ENCODE measurements at places on chromosomes 11 and 22.

GRCh38 chr11:85854212-85854556 lies 999 bp upstream of the CCDC83 start:
- no peak for DNase-seq

DNA sequence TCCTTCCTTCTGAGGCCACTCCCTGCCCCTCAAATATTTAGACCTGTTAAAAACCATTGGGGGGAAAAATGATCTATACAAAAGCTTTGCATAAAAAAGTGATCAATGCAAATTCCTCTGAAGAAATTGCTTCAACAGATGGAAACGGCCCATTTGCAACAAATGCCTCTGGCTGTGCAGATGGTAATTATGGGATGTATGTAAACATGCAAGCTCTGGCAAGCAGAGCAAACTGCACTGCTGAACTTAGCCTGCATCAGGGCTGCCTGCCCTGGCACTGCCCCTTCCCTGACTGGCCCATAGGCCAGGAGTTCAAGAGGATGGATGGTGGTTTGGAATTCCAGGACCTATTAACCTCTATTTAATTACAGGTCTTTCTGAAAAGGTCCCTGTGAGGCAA lies 388.7 kb downstream of the MIAT start:
- DNase-seq: no peak

DNA sequence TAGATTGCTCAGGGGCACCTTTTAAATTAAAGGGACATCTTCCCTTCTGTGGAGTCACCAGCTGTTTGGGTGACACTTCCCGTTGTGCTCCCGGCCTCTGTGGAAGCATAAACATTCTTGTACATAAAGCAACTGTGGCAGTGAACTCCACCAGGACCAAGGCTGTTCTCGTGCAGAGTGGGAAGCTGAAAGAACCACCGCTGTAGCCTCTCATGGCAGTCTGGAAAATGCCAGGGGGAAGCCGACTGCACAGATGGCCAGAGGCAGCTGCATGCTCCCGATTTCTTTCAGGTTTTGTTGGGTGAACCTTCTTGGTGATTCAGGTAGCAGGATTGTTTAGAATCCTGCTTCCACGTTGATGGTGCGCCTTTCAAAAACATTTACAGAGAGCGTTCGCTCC lies 10.3 kb downstream of the UBASH3B start:
- DNase-seq: no peak

- no peak for DNase-seq
Observed at GRCh38 chr11:2942447-2942846, 13.2 kb upstream of the PHLDA2 start.

GRCh38 chr22:27596133-27596870 lies 205.3 kb downstream of the MN1 start:
- no peak for DNase-seq

DNA sequence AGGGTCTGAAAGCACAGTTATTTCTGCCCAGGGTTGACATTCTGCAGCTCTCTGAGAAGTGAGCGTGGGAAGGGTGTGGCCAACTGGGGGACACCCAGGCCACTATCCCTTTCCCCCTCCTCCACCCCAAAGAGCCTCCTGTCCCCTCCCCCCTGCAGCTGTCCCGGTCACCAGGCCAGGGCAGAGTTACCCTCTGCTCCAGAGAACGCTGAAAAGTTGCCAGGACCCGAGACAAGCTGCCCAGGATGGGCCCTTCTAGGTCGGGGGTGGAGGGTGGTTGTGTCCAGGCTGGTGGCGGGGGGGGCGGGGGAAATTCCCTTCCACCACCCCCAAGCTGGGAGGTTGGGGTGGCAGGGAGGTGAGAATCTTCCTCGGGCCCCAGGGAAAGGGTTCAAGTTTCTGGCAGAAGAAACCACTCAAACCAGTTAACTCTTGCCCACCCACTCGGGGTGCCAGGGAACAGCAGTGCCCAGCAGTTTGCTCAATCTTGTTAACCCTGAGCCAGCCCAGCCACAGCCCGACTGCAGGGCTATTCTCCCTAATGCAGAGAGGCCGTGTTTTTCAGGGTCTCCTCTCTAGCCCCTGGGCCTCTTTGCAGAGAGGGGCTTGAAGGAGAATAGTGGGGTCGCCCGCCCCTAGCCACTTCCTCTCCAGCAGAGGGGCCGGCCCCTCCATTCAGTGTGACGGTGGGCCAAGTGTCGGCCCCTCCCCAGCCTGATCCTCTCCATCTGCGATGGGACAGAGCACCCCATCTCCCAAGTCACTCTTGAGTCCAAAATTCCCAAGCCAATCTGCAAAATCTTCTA lies 697 bp downstream of the LGALS1 start:
- DNase-seq: no peak

DNA sequence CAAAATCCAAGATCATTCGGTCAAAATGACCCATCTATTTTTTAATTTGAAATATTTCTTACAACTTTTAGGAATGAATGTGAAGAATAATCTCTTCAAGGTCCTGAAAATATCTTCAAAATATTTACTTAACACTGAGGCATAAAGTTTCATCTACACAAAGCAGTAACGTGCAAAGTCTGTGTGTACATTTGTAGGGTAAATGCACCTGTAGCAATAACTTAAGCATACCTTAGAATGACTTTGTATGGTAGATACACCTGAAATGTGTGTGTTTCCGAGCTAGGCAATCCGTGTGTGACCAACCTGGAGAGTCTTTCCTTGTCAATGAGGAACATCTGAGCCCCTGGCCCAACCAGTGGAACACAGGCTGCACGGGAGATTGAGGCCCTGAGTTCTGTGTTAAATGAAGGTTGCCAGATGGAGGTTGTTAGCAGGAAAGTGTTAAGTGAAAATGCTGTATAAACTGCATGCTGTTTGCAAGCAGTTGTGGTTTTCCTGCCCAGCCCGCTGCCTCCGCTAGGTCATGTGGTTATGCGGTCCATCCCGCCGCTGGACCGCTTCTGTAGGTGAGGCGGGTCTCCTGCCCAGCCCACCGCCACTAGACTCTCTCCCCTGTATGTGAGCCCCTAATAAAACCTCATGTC lies 7.6 kb upstream of the CTR9 start:
- DNase-seq: no peak

DNA sequence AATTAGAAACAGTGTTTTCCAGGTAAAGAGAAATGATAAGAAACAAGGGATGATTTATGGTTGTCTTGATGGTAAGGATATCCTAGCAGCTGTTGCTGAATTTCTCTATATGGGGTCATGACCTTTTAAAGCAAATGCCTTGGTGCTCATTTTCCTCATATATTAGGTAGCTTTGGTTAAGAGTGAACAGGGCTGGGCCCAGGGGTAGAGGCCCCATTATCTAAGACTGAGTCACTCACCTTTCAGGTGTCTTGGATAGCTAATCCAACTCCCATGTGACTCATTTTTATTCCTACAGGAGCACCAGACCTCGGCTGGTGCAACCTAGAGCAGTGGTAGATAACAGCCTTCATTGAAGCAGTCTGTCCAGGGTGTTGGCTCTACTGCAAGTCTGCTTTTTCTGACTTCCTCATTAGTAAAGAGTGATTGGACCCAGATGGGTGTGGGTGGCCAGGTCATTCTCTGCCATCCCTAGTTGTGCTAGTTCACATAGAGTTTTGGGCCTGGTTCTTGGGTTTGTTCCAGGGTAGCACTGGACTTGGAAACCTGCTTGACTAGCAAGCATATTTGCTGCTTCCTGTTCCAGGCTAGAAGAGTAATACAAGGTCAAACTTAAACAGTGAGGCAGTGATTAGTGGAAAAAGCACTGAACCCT lies 37.4 kb downstream of the CTNND1 start:
- no peak for DNase-seq

GRCh38 chr11:131637469-131638175 lies 267.2 kb downstream of the NTM start:
- no peak for DNase-seq

GRCh38 chr22:38452373-38453065 lies 2.5 kb downstream of the KCNJ4 start:
- DNase-seq: no peak

DNA sequence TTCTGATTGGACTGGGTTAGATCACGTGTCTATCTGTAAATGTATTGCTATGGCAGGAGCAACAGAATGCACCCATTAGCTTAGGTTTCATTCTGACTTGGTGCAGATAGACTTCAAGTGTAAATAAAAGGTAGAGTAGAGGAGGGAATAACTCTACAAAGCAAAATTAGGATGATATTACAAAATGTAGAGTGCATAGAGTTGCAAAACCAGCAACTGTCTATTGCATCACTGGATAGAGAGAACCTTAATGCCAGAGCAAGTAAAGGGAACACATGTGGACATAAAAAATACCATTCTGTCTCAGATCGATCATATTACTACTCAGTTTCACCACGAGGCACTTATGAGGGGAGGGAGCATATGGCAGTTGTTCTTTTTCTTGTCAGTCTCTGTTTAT lies 22.0 kb upstream of the CAT start:
- no peak for DNase-seq

DNA sequence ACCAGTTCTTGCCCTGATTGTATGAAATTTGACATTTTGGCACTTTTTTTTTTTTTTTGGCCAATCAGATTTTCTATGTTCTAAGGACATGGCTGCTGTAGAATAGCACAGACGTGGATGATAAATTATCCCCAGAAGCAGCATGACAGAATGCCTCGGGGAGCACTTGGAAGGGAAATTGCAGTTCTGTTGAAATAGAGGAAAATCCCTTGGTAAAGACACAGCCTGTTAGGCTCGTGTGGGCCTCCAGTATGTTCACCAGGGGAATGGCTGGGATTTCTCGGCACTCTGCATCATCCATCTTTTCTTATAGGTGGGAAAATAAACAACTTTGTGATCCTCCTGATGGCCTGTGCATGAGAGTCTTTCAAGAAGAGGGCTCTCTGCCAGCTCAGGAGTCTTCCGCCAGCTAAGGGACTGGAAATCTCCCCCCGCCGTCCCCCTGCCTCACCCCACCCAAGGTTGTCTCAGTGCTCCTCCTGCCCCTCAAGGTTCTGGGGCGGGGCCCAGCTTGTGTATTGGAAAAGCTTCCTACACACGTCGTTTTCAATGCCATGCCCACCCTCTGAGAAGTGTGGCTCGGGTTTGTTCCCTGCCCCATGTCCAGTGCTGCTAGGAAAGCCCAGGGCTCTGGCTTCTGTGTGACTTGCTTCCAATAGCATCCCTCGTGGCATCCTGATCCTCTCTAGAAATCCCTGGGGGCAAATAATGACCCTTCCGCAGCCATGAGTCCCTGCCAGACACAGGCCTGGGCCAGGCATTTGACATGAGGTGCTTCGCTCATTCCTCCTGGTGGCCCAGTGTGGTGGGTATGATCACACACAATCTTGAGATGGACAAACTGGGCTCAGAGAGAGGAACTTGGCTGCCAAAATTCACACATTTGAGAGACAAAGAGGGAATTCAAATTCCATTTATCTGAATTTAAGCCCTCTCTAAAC lies 70.6 kb upstream of the ATXN10 start:
- no peak for DNase-seq

- no peak for DNase-seq
Observed at GRCh38 chr11:16001899-16002426, 354.4 kb downstream of the SOX6 start.
